CD4-positive, alpha-beta T cell treated with Interleukin-2 at 100 ng/mL for 4 hours (primary cell): ENCODE measurements at places on chromosomes 13 and 19.

GRCh38 chr13:94569615-94570014 is 26.3 kb downstream of the TGDS start:
- DNase-seq = no peak

- peak; percentile 68 for DNase-seq
Observed at GRCh38 chr13:79392882-79393563, 13.0 kb downstream of the RBM26 start.

- DNase-seq = no peak
Observed at GRCh38 chr13:77810430-77810829, 108.2 kb downstream of the EDNRB start.

GRCh38 chr19:10112895-10113591 is 1.6 kb downstream of the P2RY11 start:
- DNase-seq = peak; percentile 72

- DNase-seq = no peak
Observed at GRCh38 chr19:5171711-5172110, 168.9 kb downstream of the PTPRS start.

DNA sequence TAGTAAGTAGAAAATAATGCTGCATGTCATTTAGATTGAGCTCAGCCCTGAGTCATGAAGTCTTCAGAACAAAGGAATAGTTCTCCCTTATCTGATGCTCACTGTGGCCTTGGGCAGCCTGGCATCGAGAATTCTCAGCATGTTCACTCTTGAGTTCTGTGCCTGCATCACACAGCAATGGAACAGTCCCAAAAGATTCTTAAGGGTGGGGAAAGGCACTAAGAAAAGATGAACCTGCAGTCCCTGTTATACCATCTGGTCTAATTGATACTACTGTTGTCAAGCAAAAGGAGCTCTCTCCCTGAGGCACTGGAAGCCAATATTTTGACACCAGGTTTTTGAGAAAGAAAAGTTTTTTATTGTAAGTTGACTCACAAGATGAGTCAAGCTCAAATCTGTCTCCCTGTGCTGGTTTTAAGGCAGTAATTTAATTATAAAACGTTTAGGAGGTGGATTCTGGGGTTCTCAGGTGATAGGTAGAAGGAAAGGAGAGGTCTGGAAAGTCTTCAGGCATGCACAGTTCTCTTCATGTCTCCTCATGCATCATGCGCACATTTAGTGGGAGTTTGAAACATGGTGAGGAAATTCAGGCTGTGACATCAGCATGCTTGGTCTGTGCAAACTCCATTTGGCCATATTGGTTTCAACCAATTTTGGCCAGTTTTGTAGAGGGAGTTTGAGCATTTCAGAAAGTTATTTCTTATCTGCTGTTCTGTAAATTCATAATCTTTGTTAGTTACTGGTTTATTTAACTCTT is 38.1 kb upstream of the ZNF766 start:
- DNase-seq = no peak

DNA sequence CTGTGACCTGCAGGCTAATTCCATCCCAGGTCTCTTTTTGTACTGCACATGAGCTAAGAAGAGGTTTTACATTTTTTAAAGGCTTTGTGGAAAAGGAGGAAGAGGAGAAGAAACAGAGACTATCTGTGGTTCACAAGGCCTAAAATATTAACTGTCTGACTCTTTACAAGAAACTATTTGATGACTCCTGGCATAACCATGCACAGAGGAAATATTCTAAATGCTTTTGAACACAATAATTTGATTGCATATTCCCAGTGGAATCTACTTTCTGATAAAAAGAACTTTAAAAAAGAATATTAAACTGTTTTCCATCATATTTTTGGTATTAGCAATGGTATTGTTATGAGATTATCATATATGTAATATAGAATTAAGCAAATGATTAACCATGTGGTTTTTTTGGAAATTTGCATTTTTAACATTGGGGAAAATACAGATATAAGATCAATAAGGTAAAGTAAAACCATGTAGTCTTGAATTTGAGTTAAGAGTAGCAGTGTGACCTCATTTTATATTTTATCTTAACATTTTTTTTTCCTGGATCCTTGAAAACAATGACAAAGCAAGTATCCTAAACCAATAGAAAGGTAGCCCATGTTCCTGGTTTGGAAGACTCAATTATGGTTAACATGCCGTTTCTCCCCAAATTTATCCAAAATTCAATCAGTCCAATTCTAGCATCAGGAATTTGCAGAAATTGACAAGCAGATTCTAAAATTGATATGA is 251.0 kb downstream of the UQCRFS1 start:
- DNase-seq = no peak

- DNase-seq = peak; percentile 75
Observed at GRCh38 chr19:49590971-49591730, at the start of gene PRR12. PRR12 (plus strand) TSS chr19:49591182; CDS start chr19:49591655, 473 bp downstream.

- no peak for DNase-seq
Observed at GRCh38 chr13:110062777-110063442, 244.0 kb downstream of the COL4A1 start.

DNA sequence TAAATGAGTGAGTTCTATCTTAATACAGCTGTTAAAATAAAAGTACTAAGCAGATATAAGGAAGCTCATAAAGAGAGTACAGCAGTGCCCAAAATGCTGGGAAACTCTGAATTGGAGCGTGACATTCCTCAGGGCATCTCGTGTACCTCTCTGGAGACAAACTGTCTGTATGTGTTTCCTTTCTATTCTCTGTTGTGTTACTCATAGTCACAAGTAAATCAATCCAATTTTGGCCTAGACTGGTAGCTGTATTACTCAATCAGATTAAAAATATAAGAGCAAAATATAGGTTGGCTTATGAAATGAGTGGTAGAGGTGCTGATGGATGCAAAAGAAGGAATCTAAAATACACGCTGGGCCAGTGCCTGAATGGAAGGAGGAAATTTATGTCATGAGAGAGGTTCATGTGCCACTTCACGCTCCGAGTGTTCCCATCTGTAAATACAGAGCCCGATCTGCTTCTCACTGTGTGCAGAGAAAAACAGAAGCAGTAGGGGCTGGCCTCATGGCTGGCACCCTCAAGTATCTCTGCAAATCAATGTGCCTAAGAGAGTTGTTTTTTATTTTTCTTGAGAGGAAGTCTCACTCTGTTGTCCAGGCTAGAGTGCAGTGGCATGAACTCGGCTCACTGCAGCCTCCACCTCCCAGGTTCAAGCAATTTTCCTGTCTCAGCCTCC is 58.7 kb upstream of the RGCC start:
- DNase-seq = no peak

DNA sequence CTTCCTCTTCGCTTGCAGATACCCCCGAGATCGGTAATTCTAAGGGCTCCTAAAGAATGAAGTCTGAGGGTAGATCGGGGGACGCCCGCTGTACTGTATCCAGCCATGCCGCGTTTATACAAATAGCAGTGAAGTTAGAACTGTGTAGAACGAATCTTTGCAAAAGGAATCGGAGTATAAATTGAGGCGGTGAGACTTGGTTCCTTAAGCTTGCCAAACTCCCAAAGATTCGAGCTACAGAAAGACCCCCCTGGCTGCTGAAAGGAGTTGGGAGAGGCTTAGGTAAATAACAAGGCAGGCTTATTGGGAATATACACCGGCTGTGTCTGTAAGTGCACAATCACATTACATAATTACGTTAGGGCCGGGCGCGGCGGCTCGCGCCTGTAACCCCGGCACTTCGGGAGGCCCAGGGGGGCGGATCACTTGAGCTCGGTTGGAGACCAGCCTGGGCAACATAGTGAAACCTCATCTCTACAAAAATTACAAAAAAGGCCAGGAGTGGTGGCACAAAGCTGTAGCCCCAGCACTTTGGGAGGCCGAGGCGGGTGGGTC is 12.2 kb downstream of the TMEM160 start:
- peak; percentile 7 for DNase-seq

GRCh38 chr19:5973867-5974635 is 3.9 kb downstream of the RANBP3 start:
- DNase-seq = no peak

- DNase-seq = no peak
Observed at GRCh38 chr19:18487576-18488402, 34.1 kb downstream of the ELL start.

DNA sequence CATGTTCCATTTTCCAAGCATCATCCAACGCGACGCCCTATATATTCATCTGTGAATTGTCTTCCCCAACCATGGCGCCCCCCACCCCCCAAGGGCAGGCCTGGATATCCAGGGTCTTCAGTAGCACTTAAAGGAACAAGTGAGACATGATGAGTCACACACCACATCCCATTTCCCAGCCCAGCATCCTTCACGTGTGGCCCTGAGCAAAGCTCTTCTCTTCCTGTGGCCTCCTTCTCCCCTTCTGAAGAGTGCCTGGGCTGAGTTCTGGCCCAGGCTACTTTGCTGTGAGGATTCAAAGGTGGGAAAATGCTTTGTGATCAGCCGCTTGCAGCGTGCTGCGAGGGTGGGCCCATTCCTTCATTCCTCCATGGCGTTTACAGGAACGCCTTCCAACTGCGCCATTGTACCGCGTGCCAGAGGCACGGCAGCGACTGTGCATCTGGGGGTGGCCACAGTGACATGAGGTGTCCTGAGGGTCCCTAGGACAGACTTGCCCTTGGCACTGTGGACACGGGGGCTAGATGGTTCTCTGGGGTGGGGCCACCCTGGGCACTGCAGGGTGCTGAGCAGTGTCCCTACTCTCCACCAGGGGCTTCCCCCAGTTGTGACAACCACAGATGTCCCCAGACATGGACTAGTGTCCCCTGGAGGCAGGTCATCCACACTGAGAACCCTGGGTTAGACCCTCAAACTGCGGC is 11.7 kb downstream of the PLIN4 start:
- no peak for DNase-seq

DNA sequence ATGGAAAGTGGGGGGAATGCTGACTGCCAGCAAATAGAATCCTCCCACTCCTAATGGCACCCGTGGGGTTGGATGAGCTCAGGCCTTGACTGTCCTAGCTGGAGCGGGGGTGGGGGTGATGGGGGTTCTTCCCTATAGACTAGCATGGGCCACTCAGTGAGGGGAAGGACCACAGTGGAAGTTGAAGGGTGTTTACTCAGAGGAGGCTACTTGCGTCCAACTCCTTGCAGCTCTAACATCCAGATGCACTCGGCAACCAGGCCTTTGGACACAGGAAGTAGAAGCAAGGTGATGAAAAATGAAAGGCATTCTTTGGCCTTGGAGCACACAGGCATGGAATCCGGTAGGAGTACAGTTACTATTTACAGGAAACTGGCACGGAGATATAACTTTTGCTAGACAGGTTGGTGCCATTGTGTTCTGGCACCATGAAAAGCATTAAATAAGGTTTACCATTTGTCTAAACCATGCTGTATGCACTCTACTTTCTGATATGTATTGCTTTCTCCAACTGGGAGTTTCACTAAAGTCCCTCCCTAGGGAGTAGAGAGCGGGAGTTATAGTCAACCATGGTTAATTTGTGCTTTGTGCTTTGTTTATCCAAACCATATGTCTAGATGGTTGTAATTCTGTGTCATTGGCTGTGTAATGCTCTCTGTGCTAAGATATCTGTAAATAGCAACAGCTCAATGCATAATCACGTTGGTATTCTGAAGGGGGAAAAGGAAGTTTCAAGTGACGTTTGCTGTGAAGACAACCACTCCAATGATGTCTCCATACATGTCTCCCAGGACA is 125.3 kb downstream of the TSHZ3 start:
- no peak for DNase-seq

GRCh38 chr19:38265213-38265861 is 964 bp downstream of the SPINT2 start:
- DNase-seq = no peak

GRCh38 chr19:10268071-10268470 is 2.8 kb upstream of the ICAM1 start:
- DNase-seq = no peak

DNA sequence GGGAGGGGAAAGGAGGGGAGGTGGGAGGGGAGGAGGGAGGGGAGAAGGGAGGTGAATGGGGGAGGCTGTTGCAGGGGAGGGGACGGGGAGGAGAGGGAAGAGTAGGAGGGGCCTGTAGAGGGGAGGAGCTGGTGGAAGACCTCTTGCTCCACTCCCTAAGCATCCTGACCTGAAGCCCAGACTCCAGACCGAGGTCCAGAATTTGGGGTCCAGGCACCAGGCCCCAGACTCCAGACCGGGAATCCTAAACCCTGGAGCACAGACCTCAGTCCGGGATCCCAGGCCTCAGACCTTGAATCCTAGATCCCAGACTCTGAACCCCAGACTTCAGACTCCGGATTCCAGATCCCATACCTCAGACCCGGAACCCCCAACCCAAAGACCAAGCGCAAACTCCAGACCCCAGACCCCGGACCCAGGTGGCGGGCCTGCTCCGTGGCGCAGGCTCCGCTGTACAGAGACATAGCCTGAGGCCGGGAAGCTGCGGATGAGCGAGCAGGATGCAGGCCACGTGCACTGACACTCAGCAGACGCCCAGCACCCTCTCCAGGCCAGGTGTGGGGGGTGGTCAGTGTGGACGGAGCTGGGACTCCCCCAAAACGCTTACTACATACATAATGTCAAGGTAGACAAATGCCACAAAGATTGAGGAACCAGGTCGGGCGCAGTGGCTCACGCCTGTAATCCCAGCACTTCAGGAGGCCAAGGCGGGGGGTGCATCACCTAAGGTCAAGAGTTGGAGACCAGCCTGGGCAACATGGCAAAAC is 710 bp upstream of the BTBD2 start:
- peak; percentile 69 for DNase-seq

- no peak for DNase-seq
Observed at GRCh38 chr13:20340759-20341171, 108.6 kb upstream of the GJB6 start.

- no peak for DNase-seq
Observed at GRCh38 chr13:99741960-99742359, 229.6 kb downstream of the ZIC5 start.

DNA sequence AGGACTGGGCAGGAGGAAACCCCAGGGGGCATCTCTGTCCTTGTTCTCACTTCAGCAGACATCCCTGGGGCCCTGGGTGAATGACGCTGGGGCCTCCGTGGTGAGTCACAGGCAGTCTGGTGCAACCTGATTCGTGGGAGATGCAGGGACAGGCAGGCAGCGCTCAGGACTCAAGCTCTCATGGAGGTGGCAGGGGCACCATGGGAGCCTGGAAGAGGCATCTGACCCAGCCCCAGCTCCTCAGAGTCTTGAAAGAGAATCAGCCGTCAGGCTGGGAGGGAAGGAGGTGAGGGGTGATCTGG is 14.0 kb upstream of the PTOV1 start:
- no peak for DNase-seq

- no peak for DNase-seq
Observed at GRCh38 chr19:16527334-16527935, 14.8 kb downstream of the CHERP start.

DNA sequence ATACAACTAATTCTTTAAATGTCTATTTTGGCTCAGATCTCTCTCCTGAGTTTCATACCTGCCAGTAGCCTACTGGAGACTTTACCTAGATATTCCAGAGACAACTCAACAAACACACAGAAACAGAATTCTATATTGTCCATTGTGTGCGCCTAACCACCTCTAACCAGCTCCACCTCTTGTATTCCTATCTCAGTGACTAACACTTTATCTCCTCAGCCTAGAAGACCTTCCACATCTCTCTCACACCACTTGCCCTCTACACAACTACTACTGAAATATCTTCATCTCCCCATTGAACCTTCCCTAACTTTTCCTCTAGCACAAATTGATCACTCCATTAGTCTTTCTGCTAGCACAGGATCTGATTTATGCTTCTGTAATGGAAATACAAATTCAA is 6.7 kb downstream of the VWA8 start:
- no peak for DNase-seq

- peak; percentile 82 for DNase-seq
Observed at GRCh38 chr19:48489608-48490216, 20.5 kb downstream of the CYTH2 start.

- DNase-seq = no peak
Observed at GRCh38 chr19:35555301-35556005, 8.0 kb downstream of the ATP4A start.
